ENCODE measurements at places on chromosomes 3 and 15.

DNA sequence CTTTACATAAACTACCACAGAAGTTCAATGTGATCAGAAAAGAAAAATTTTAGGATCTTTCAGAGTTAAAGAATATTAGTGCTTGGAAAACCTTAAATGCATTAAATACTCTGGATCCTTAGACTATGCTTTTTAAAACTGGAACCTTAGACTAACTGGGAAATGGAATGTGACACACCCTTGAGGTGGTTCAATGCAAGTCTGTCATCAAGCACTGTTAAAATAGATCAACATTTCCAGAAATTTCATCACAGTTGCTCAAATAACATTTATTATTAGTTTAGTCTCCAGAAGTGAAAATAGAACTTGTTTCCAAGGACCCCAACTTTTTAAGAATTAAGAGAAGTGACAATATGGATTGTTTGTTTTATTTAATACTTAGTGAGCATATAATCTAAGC lies 71.8 kb downstream of the GAP43 start:
- DNase-seq, result no peak

GRCh38 chr3:102151935-102152334 lies 282.9 kb upstream of the ZPLD1 start:
- no peak for DNase-seq

GRCh38 chr3:2300938-2301337 lies 202.3 kb downstream of the CNTN4 start:
- no peak for DNase-seq

GRCh38 chr15:67161412-67161811 lies 93.0 kb downstream of the AAGAB start:
- DNase-seq, result no peak

- no peak for DNase-seq
Measured at GRCh38 chr3:13132731-13133410, 59.6 kb upstream of the IQSEC1 start.

- no peak for DNase-seq
Measured at GRCh38 chr15:96959501-96959900, 629.0 kb downstream of the NR2F2 start.

DNA sequence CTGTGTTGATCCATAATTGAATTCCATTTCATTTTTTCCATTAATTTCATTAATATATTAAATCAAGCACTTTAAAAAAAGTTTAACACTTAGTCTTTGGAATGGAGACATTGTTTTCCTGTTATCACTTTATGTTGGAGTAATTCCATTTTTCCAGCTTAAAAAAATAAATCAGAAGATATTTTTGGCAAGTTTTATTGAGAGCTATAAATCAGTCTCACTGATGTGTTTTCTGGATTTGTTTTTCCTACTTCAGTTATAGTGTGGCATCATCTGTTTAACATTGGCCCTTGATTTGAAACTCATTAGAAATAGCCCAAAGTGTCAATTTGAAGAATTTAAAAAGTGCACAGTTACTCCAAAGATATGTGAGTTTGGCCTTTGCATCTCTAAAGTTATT lies 53.1 kb downstream of the MAP2K5 start:
- no peak for DNase-seq

DNA sequence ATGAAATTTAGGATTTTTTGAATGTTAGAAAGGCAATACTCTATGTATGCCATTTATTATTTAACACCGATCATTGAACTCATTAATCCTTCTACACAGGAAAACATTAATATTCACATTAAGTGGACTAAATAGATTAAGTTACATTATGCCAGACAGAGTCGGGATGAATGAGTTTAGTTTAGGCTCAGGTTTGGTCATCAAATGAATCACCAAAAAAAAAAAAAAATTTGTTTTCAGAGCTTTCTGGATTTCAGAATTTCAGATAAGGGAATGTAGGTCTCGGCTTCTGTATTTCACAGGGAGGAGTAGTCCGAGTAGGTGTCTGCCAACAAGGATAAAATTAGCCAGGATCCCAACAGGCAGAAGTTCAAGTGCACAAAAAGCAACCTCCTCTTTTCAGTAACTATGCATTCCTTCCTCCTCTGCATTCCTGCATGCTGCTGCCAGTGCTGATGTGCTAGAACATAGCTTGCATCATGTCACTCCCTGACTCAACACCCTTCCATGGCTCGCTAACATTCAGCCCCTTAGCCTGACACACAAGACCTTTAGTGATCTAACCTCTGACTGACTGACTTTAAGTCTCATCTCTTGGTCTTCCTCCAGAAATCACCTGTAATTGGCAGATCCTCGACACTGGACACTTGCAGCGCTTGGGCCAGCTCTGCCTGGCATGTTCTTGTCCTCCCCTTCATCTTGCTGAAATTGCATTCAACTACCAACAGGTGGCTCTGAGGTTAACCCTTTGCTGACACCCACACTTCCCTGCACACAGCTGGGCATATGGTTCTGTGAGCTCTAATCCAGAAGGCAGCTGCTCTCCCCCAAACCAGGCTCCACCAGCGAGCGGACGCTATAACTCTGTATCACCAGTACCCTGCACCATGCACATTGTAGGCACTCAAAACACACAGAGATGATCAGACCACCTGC lies 145.4 kb upstream of the PROK2 start:
- no peak for DNase-seq

DNA sequence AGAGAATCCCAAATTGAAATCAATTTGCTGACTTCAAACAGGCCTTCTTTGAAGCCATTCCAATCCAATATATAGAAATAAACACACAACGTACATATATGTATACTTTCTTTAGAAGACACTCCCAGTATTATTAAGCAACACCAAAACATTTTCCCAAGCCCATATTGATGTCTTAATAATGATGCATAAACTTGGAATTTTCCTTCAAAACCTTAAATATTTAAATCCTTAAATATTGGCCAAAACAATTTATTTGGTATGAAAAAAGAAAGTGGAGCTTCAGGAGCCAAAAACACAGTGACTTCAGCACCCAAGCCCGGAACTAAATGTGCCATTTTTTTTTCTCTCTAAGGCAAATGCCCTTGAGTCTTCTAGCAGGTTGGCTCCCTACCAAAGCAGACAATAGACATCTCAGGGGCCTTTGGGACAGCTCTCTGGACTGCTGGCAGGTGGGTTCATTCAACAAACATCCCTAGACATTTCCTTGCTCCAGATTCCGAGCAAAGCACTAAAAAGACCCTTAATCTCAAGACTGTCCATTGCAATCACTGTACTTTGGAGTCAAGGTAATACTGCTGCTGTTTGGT lies 384.7 kb downstream of the NTRK3 start:
- no peak for DNase-seq

DNA sequence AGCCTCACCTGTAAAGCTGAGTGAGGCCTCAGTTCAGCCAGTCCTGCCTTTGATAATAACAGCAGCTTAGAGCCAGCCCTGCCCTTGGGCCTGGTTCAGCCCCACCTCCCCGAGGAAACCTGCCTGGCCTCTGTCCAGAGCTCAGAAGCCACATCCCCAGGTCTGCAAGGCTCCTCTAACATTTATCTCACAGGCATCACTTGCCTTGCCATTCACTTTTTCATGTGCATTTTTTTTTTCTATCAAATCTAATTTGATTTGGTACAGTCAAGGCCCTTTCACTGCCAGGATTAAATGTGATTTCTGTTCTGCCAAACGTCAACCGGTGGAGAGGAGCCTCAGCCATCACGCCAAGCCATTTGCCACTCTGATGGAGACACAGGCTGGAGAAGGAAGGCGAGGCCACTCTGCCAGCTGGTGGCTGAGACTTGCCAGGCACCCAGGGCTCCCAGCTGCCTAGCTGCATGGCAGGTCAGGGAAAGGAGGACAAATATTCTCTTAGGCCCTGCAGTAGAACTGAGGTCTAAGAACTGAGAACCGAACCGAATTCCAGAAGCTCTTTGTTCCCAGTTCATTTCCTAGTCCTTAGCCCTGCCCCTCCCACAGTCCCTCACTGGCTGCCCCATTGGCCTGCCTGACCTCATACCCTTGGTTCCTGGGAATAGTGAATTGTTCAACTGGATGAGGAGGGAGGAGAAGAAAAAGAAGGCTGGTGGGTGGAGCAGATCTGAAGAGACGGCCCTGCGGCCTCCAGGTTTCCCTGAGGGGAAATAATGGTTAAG lies 76.4 kb downstream of the SPSB4 start:
- DNase-seq, result no peak

GRCh38 chr3:46609944-46610722 lies 2.2 kb upstream of the FAM240A start:
- DNase-seq, result no peak

DNA sequence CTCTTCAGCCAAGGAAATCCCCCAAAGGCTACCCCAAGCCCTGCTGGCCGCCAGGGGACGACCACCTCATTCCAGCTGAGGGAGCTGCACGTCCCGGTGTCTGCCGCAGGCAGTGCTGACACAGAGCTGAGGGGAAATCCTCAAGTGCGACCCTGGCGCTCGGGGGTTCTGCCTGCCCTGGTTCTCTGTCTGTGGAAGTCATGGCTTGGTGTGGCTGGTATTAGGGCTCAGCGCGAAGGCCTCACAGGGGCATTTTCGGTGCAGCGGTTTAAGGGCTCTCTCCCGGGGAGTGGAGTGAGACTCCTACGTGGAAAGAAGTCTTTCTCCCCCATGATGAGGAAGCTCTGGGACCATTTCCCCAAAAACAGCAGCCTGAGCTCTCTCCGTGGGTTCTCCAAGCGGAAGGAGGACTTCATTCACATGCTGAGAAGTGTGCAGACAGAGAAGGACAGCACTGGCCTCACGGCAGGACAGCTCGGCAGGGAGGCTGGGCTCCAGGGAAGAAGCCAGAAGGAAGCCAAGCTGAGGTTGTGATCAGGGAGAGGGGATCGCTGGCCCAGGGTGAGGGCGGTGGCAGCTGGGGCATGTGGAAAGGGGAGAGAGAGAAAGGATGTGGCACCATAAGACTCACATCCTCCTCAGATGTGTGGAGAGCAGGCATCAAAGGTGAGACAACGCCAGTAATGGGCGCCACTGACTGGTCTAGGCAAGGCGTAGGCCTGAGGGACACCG lies 48.6 kb downstream of the KLF15 start:
- no peak for DNase-seq

DNA sequence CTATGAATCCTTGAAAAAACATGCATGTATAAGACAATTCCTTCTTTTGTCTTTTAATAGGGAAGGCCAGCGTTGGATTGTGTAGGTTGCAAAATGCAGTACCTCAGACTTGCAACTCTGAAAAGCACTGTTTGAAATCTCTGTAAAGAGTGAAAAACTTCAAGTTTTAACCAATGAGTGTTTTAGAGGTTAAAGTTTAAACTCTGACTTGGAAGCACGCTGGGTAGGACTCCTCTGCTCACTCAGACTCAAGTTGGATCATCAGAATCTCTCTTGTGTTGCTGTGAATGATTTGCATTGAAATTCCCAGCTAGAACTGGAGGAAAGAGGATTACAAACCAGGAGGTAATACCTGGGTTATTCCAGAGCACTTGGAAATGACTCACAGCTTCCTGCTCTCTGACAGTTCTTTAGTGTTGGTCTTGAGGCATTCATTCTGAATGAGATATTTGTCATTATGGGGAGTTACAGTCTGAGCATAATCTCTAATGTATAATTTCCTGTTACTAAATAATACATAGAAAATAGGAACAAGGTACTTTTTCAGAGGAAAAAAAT lies 49.1 kb downstream of the PLS1 start:
- no peak for DNase-seq

DNA sequence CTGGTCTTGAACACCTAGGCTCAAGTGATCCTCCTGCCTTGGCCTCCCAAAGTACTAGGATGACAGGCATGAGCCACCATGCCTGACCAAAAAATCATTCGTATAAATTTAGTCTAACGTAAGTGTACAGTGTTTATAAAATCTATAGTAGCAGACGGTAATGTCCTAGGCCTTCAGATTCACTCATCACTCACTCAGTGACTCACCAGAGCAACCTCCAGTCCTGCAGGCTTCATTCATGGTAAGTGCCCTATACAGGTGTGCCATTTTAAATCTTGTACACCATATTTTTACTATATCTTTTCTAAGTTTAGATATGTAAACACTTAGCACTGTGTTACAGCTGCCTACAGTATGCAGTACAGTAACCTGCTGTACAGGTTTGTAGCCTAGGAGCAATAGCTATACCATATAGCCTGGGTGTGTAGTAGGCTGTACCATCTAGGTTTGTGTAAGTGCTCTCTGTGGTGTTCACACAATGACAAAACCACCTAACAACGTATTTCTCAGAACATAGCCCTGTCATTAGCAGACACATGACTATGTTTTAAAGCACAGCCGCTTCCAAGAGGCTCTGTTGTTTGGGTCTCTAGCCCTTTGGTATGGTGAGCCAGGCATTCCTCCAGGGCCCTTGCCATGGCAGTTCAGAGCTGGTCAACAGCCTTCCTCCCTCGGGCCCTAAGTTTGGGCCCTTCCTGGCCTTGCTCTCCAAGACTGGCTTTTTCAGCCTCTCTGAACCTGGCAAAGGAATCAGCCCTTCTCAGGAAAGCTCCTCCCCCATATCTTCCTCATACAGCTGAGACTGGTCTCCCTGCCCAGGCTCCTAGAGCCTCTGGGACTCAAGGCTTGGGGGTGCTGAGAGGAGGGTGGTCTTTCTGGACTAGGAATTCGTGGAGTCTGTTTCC lies 1.9 kb upstream of the CCDC9B start:
- no peak for DNase-seq

- DNase-seq, result no peak
Measured at GRCh38 chr3:39086144-39086543, 21.3 kb downstream of the GORASP1 start.

DNA sequence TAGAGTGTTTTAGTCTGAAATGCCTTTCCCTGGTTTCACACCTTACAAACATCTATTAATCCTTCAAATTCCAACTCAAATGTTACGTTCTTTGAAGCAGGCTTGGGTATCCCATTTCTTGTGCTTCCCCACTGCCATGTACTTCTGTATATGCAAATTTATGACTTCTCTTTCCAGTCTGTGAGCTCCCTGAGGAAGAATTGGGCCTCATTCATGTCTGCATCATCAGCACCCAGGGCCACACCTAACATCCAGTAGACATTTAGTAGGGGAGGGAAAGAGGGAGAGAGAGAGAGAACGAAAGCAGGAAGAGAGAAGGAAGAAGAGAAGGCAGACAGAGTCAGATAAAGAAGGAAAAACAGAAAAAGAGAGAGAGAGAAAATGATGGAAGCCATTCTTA lies 53.3 kb upstream of the KY start:
- no peak for DNase-seq

DNA sequence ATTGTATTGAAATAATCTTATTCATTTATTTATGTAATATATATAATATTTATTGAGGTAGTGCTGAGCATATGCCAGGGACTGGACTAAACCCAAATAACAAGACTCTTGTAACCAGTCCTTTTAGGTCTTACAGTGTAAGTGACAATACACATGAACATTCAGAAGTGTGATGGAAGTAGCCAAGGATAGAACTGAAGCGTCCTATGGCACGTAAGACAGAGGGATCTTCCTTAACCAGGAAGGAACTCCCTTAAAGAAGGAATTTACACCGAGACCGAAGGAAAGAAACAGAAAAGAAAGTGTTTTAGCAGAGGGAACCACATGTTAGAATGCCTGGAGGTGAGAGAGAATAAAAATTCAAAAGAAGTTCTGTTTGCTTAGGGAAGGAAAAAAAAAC lies 23.6 kb upstream of the CLDN1 start:
- no peak for DNase-seq

DNA sequence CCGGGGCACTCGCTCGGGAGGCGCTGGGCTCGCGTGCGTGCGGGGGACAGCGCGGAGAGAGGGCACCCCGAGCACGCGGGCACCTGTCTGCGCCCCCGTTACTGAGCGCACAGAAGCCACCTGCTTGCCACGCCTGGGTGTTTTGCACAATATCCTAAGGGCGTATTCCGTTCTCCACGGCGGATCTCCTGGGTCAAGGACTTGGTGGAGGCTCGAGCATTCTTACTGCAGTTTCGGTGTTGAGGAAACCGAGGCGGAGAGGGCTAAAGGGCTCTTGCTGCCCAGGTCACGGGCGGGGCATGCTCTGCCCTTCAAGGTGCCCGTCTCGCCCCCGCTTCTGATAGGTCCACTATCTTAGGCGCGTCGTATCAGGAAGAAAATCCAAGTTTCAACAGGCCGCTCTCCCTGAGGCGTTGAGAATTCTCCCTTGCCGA lies 526 bp downstream of the GPD1L start:
- DNase-seq, result no peak
